Esophagus squamous epithelium (tissue), 5 donors: ENCODE measurements at places on chromosomes 2 and 18.

DNA sequence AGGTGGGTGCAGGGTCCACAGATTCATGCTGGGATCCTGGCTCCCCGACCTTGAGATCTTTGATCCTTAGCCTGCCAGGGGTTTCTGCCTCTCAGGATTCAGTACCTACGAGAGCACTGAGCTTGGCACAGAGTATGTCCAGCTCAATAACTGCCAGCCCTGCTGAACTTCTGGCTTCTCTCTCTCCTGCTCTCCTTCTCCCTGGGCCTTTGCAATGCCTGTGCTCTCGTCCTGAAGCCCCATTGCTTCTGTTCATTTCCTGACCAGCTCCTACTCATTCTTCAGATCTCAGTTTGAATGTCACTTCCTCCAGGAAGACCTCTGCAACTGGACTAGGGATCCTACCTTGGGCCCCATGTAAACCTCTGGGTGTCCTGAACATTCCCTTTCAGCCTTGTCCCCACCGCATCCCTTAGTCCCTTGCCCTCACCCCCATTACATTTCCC is 113.8 kb upstream of the HAAO start:
- DNase-seq, result no peak

- no peak for DNase-seq
Measured at GRCh38 chr2:15674637-15675455, 83.2 kb downstream of the DDX1 start.

- DNase-seq, result no peak
Measured at GRCh38 chr18:10376731-10377130, 77.7 kb upstream of the APCDD1 start.

DNA sequence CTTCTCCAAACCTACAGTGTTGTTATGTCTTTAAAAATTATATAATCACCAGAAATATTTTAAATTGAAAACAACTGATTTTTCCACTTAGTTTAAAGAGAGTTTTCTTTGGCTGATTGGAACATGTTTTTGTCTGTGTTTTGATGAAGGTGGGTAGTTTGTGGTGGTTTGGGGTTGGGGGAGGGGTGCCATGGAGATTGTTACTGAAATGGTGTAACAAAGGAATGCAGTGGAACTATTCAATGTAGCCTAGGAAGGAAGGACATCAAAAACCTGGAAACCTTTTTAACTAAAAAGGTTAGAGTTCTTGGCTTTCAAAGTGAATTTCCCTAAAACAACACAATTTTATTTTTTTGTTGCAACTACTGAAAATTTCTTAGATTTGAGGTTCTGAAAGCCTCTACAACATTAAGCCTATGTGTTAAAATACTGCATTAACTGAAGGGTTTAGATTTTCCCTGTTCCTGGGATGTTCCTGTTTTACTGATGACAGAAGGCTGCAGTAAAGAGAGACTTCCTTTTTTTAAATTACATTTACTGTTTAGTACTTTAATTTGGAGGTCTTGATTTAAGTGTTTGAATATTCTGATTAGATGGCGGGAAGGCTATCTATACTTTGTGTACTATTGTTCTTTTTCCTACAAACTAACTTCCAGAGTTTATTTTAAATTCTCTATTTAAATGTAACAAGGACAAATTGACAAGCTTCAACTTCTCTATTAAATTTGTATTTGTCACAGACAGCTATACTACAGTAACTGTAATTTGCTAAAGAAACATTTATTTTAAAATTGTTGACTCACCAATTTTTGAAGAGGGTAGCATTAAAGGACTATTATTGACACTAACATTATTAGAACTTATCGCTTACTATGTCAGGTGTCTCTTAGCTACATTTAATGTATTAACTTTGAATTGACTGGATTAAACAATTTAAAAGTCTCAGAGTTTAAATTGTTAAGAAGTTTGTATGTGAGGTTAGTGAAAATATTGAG is 87.7 kb downstream of the LIMS1 start:
- DNase-seq, result no peak

- no peak for DNase-seq
Measured at GRCh38 chr2:224190936-224191270, 151.8 kb upstream of the SERPINE2 start.

DNA sequence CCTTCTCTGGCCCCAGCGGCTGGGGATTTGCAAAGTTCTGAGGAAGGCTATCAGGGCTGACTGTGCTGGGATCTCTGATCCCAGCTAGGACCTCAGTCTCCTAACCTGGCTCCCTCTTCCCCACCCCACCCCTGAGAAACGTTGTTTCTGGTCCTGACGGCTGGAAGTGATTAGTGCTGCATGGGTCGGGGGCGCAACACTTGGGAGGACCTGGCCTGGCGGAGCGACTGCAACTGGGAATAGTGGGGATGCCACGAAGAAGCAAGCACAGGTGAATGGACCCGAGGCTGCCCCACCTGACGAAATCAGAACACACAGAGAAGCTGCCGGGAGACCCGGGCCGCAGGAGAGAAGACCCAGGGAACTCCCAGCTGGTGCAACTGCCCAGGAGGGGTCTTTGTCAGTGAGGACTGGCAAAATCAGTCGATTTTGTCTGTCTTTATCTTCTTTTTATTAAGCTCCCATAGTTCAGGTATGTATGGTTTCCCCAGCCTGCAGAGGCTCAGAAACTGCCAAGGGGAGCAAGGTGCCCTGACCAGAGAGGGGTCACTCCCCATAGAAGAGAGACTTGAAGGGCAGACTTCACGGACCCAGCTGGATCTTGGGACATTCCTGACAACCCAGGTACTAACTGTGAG is 656 bp upstream of the LBX2 start:
- DNase-seq, result no peak

DNA sequence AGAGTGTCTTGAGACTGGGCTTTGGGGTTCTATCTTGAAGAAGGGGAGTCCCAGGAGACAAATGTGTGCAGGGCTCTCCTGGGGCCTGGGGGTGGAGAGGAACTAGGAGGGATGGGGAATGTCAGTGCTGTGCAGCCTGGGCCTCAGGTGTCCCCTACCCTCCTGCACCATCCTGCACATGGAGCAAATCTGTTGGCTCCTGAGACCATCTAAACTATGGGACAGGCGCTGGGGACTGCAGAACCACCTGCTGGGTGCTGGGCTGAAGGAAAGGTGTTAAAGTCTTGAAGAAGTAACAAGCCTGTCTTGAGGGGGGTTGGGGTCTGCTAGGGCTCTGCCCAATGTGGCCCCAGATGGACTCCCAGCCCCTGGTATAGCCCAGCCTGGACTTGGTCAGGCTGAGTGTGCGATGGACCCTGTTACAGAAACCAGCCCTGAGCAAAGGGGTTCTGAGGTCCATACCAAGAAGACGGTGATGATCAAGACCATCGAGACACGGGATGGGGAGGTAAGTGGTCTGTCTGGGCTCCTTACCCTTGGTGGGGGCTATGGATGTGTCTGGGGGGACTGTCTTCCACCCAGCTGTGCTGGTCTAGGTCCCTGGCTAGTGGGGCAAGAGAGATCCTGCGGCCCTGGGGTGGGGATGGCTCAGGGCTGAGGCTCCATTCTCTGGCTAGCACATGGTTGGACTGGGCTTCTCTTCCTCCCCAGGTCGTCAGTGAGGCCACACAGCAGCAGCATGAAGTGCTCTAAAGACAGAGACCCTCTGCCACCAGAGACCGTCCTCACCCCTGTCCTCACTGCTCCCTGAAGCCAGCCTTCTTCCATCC is 7.3 kb downstream of the DES start:
- DNase-seq, result no peak

- no peak for DNase-seq
Measured at GRCh38 chr2:85179541-85179940, 46.3 kb downstream of the TCF7L1 start.

- no peak for DNase-seq
Measured at GRCh38 chr2:185316383-185316782, 422.2 kb upstream of the FSIP2 start.

DNA sequence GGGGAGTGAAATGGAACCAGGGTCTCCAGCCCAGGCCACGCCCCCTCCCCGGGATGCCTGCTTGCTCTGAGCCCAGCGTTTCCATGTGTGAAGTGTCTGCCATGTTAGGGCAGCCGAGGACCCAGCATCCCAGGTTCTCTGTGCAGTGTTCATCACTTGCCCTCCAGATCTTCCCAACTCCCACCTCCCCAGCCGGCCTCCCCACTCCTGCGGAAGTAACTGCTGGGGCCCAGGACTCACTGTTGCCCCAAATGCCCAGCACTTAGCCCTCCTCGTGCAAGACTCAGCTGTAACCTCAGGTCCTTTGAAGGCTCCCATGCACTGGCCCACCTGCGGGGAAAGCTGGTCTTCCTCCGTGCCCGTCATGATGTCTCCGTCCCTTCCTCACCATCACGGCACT is 9.7 kb upstream of the PXDN start:
- no peak for DNase-seq

DNA sequence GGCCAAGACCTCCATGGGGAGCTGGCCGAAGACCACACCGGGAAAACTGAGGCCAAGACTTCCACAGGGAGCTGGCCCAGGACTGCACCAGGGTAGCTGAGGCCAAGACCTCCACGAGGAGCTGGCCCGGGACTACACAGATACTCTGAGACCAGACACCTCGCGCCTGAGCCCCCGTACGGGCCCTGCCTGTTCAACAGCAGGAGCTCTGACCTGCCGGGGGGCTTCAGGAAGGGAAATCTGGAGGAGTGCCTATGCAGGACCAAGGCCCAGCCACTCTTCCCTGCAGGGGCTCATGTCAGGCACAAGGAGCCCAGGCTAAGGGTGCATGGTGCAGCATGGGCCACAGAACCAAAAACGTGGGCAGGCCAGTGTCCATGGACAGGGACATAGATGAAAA is 151.6 kb downstream of the TMEM18 start:
- no peak for DNase-seq

- no peak for DNase-seq
Measured at GRCh38 chr2:188734691-188735090, 239.5 kb upstream of the COL3A1 start.

DNA sequence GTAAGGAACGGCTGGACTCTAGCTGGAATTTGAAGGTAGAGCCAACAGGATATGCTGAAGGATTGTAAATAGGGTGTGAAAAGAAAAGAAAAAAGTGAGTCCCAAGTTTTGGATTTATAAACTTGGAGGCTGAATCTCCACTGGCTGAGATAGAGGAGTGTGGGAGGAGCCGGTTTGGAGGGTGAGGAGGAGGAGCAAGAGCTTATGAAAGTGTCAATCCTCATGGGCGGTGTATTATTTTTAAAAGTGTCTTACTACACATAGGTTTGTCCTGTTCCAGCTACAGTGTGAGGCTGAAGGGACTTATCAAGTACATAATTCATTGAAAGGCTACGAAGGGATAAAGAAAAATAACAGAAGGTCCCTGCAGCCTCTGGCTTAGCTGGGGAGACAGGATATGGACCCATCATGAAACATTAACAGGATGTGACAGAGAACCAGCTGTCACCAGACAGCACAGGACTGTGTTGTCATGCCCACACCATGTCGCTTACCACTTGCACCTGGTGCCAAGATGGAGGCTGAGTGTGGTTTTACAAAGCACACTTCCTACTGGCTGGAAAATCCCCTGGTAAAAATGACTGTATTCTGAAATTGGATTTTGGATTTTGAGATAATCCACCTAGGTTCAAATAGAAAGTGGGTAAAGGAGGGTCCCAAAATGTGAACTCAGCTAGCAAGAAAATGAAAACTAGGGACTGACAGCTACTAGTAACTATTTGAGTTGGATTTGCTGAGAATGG is 2.5 kb upstream of the MREG start:
- DNase-seq, result no peak

- no peak for DNase-seq
Measured at GRCh38 chr2:18991177-18992168, 366.9 kb downstream of the OSR1 start.

- DNase-seq, result no peak
Measured at GRCh38 chr2:126518196-126518595, 137.8 kb upstream of the GYPC start.

GRCh38 chr2:37080689-37081088 is 3.5 kb downstream of the HEATR5B start:
- DNase-seq, result no peak

GRCh38 chr2:217092710-217093379 is 233.0 kb upstream of the TNP1 start:
- no peak for DNase-seq

DNA sequence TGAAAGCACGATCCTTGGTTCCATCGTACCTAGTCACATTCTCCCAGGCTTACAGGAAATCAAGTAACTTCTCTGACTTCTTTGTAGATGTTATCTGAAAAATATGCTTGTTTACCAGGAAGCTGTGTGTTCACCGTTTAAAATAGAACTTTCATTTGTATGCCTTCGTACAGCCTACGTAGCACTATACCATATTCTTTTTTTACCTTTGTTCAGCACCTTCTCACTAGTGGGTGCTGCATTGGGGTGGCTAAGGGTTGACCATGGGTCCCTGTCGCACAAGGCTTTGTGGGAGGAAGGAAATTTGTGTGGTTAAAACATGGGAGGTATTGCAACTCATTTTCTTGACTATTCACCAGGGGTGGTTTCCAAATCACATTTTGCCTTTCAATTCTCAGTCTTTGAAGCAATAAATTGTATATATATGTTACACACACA is 16.6 kb downstream of the MALT1 start:
- DNase-seq, result no peak

GRCh38 chr2:3121601-3122000 is 256.0 kb downstream of the EIPR1 start:
- DNase-seq, result no peak

GRCh38 chr2:14932285-14932684 is 299.8 kb downstream of the LRATD1 start:
- no peak for DNase-seq

DNA sequence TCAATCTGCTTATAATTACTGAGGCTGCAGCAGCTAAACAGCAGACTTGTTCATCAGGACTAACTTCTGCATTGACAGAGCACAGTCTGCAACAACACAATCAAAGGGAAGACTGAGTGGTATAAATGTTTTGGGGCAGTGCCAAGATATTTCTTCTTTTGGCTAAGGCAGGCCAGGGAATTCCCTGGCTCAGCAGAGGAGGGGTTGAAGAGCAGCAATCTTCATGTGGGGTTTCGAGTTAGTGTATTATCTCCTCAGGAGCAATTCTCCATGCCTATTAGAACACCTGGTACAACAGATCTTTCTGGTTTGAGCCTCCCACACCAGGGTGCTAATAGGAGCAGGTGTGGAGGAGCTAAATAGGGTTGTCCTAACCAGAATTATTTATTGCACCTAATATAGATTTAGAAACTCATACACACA is 103.0 kb upstream of the STK17B start:
- no peak for DNase-seq

- no peak for DNase-seq
Measured at GRCh38 chr2:102229141-102229769, 42.4 kb downstream of the IL1RL2 start.

DNA sequence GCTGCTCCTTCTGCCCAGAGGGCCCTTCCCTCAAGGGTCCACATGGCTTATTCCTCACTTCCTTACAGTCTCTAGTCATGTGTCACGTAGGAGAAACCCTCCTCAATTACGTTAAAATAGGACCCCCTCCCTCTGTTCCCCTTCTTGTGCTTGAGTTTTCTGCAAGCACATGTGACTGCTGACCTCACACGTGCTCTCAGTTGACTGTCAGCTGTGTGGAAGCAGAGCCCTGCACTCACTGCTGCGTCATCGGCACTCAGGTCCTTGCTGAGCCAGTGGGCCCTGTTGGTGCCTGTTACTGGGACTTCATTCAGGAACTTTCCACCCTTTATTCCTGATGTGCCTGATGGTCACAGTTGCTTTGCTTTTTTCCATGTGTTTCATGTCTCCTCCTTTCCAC is 11.1 kb downstream of the ATG16L1 start:
- DNase-seq, result no peak
